ENCODE measurements at places on chromosomes 6 and 20.

- no peak for DNase-seq
These were observed 92.1 kb downstream of the FOXC1 start for GRCh38 chr6:1701668-1702353.

DNA sequence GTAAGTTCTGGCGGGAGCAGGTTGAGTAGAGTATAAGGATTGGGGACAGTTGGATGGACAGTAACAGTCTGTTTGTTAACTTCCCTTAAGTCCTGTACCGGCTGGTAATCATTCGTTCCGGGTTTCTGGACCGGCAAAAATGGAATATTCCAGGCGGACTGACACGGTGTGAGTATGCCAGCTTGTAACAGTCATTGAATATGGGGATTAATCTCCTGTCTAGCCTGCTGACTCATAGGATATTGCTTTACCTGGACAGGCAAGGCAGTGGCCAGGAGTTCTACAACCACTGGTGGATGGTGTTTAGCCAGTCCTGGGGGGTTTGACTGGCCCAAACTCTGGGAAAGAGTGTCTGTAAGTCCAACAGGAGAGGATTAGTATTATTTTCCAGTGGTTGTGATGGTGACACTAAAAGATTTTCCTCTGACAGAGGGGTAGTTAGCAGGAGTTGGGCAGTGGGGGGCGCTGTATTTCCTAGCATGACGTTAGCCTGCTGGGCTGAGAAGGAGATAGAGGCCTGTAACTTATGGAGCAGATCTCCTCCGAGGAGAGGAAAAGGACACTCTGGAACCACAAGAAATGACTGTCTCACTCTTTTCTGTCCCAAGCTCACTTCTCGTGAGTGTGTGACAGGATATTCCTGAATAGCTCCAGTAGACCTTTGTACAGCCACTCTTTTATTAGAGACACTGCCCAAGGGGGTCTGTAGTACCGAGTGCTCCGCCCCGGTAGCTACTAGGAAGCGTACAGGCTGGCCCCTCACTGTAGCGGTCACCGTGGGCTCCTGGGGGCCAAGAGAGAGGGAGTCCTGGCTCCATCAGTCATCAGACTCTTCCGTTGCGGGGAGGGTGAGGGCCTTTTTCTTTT is 152.2 kb downstream of the TRIM27 start:
- no peak for DNase-seq

GRCh38 chr6:106724848-106725247 is 95.5 kb downstream of the QRSL1 start:
- DNase-seq: no peak

GRCh38 chr6:63530182-63530581 is 42.1 kb upstream of the LOC128125822 start:
- DNase-seq: no peak

- DNase-seq: no peak
These were observed 297.5 kb upstream of the FERMT1 start for GRCh38 chr20:6420336-6420735.

GRCh38 chr20:8764344-8764962 is 304.4 kb upstream of the PLCB4 start:
- DNase-seq: no peak

DNA sequence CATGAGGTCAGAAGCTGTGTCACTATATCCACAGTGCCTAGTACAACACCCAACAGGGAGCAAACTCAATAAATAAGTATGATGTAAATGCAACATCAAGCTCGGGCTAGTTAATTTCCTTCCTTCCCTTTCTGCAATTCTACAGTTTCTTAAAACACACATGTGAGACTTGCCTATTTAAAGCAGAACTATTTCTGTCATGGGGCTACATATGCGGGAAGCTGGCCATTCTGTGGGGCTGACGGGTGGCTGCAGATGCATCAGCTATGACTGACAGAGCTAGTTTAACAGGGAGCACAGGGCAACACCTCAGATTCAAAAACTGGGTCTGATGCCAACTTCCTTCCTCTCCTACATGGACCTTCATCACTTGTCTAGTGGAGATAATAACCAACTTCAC is 118.1 kb upstream of the ENPP5 start:
- no peak for DNase-seq
